ENCODE measurements at places on chromosomes 5 and 9.

DNA sequence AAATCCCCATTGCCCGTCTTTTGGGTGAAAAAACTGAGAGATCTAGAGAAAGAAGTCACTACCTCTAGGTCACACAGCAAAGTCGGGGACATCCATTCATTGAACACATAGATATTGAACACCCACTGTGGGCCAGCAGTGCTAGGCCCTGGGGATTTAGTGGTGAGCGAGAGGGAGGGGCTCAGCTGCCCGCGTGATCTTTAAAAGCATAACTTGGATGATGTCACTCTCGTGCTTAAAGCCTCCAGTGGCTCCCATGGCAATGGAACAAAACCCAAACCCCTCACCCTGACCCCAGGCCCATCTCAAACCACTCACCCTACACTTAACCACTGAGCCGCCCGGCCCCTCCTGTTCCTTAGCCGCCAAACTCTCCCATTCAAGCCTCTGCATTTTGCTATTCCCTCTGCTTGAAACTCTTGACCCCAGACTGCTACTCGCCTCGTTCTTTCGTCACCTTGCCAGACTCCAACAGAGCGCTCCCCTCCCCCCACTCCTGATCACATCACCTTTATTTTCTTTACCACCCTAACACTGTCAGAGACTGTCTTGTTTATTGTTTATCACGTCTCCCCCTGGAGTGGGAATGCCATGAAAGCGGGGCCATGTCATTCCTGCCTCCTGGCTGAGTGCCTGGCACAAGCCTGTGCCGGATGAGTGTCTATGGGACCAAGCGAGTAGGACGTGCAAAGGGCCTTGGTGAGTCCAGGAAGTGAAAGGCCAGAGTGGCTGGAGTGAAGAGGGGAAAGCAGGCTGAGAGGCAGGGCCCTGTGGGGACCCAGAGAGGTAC is 710 bp upstream of the PIP5KL1 start:
- no peak for DNase-seq

DNA sequence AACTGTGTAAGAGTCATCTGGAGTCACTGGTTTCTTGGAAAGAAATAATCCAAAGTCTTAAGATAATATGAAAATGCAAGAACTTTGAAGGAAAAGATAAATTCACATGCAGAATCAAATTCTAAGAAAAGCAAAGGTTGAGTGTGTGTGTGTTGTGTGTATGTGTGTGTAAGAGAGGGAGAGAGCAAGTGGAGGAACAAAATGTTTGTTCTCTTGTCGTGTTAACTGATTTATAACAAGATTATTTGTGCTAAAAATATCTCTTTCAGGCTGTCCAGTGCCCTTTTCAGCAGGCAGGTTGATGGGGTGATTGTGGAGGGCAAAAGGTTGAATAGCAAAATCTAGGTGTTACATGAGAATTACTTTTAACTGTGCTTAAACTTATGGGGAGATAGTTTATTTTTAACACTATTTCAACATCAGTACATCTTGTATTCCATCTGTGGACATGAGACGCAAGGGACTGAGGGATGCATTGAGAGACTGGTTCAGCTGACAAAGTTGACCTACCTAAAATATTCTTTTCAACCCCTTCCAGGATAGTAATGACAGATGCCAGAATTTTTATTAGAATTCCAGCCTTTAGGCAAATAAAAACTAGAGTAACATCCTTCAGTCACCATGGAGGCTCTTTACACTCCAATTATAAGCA is 342.4 kb upstream of the CD180 start:
- DNase-seq, result no peak

DNA sequence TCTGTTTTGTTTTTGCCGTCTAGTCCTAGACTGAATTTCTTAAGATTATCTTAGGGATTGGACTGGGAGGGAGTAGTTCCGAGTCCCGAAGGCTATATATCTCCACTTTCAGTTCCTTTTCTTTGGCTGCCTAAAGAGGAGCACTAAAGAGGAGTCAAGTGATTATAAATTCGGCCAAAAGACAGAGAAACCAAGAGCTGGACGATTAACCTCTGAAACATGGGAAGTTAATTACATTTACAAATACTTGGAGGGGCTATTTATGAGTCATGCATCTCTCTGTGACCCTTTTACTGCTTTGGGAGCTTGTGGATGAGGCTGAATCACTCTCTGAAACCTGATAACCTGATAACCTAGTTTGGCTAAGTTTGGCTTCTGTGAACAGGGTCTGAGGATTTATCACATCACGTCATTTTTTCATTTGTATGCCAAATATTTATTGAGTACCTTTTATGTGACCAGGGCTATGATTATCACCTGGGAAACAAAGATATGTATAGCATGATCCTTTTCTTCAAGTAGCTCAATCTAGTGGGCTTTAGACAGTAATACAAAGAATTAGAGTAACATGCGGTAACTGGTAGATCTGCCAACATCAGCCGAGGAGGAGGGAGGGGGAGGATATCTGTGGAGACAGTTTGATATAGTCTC is 180.9 kb downstream of the CD180 start:
- no peak for DNase-seq

DNA sequence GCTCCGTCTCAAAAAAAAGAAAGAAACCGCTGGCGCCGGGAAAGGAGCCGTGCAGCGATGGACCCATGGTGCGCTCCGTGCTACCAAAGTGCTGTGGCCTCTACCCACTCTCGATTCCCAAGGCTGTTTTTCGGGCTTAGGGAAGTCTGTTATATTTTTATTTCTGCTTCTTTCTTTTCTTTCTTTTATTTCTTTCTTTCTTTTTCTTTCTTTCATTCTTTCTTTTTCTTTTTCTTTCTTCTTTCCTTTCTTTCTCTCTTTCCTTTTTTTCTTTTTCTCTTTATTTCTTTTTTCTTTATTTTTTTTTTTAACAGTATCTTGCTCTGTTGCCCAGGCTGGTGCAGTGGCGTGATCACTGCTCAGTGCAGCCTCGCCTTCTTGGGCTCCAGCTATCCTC is 87.5 kb downstream of the ANXA2R start:
- no peak for DNase-seq
